ENCODE measurements at places on chromosomes 3 and 15.

DNA sequence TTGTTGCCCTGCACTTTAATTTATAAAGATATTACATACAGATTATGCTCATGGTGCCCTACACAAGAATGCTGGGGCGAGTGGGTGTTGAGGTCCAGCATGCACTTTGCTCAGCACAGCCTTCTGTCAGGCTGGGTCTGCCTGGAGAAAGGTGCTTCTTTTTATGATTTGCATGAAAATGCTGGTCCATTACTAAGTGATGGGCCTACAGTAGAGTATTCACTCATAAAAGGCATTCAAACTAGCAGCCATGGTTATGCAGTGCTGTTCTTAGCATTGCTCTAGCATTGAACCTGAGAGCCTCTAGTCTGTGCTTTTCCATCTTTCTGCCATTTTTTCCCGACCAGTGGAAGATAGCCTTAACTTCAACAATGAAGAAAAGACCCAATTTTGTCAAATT lies 12.3 kb downstream of the LNP1 start:
- DNase-seq, result no peak

GRCh38 chr3:71444028-71444860 lies 139.3 kb downstream of the FOXP1 start:
- no peak for DNase-seq

DNA sequence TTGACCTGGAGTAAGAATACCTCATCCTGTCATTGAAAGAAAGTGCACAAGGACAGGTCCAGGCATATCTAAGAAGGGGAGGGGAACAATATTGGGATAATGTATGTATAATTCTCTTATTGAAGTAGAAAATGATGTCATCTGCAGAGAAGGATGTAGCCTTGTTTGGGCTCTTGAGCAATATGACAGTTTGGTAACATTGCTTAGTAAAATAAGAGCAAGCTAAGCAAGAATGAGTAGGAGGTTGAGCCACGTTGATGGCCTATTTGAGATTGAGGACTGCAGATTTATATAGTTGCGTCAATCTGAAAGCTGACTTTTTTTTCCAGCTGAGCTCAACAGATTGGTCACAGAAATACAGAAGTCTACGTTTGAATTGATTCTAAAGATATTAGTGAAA lies 145.2 kb downstream of the FILIP1L start:
- DNase-seq, result no peak

GRCh38 chr3:46465196-46465520 lies 453 bp upstream of the LTF start:
- DNase-seq, result no peak

GRCh38 chr3:177199206-177199760 lies 2.0 kb upstream of the TBL1XR1 start:
- no peak for DNase-seq

DNA sequence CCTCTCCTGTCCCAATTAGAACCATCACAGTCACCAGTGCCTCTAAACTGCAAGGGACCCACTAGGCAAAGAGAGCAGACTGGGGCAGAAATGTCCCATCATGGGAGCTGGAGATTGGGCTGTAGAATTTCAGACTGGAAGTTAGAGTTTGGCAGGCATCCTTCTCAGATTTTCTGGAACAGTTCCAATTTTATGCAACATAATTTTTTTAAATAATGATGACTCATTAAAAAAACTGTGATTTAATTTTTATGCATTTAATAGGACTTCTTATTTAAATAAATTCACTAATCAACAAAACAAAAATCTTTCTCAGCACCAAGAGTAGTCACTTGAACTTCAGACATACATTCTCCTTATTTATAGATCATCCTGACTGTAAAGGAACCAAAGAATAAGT lies 84.6 kb upstream of the SLC7A14 start:
- no peak for DNase-seq

Data from hypothalamus (tissue), 51 donors.